NCI-H1417 treated with DMSO at 0.1 percent for 48 hours (cell line): ENCODE measurements at places on chromosomes 11 and 22.

- no peak for DNase-seq
Measured at GRCh38 chr11:11119917-11120316, 233.1 kb downstream of the CSNK2A3 start.

DNA sequence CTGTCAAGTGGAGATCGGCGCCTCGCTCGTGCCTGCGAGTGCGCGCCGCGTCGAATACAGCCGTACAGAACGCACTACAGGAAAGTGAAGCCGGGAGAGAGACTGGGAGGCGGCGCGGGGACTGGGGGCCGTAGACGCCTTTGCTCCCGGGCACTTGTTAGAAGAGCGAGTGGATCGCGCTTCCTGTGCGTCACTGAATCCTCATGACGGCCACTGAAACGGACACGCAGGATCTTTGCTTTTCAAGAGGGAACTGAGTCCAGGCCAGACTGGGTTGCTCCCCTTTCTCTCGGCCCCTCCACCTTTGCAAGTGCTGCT, 314 bp downstream of the RIC8A start:
- no peak for DNase-seq

DNA sequence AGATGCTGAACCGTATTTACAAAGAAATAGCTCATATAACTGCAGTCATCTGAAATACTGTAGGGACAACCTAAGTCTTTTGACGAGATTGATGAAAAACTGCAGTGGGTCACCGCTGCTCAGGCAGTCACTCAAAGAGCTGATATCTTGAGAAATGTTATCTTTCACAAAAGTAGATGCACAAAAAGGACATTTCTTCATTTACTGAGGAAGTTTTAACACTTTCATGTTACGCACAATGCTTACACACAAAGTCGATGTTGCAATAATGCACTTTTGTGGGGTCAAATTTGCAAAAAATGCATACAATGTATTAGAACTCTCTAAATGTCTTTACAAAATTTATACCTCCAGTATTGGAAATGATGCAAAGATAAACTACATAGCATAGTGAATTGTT, 16.2 kb upstream of the OR10V1 start:
- no peak for DNase-seq

DNA sequence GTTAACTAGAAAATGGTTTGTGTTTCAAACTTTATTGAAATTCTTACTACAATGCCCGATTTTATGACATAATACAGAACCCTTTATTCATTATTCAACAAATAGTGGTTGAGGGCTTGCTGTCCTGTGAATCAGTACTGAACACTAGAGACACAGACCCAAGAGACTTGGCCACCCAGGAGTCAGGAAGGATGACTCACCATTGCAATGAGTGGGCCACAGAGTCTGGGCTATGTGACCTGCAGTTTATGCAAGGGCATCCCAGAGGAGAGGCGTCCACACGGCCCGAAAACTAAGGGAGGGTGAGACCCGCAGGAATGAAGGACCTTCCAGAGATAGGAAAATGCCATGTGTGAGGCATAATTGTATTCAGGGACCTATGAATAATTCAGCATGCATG, 143.8 kb upstream of the DDI1 start:
- DNase-seq, result no peak

DNA sequence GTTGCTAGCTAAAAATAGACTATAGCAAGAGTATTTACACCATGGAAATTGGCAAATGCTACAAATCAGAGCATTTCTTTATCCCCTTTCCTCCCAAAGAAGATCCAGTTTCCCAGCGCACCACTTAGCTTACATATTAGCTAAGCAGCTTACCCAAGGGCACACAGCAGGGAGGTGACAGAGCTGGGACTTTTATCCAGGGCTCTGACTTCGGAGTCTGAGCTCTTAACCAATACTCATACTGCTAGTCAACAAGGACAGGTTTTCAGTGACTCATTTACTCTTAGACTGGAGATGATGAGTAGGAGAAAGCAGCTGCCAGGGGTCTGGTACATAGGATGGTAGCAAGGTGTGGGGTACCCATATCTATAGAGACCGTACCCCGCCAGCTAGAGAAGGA, 38.4 kb downstream of the NAV2 start:
- DNase-seq, result no peak

DNA sequence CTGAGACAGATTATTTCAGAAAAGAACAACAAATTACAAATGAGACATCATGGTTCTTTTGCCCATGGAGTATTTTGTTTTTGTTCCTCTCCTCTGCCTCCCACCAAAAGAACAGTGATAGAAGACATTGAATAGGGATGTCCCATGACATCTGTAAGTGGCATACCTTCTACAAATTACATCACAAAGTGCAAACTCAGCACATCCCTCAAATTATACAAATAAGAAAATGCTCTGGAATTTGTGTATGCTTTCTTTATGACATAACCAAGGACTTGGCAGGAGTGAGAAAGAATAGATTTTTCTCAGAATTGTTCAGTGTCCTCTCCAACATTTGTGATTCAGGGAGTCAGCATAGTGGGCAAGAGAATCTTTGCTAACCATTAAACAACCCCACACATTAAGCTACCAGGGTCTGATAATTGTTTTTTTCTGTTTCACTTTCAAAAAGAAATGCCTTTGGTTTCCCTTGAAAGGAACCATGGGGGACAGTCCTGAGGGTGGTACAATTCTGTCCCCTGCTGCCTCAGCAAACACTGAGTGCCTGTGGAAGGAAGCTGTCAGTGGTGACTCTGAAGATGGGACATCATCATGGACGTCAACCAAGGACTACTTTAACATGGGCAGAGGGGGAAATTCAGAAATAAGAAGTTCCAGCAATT, 430.3 kb downstream of the AASDHPPT start:
- no peak for DNase-seq

DNA sequence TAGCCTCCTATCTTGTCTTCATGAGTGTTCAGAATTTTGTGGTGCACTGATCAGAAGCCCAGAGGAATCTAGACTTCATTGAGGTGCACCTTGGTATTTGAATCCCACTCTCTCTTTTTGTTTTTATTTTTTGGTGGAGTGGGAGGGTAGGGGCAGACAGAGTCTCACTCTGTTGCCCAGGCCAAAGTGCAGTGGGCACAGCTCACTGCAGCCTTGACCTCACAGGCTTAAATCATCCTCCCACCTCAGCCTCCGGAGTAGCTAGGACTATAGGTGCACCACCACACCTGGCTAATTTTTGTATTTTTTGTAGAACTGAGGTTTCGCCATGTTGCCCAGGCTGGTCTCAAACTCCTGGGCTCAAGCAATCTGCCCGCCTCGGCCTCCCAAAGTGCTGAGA, 10.9 kb upstream of the ALG8 start:
- no peak for DNase-seq
